ENCODE measurements at places on chromosomes 2 and 18.

- no peaks in the 10 kb centered on the region for H3K27me3 ChIP-seq
- no peaks in the 10 kb centered on the region for H3K4me1 ChIP-seq
- H3K36me3 ChIP-seq: no peaks in the 10 kb centered on the region
- H3K27ac ChIP-seq: no peak overlapping the region
- no peak for DNase-seq
These were observed 360.5 kb downstream of the SOX11 start for GRCh38 chr2:6052649-6053048.

DNA sequence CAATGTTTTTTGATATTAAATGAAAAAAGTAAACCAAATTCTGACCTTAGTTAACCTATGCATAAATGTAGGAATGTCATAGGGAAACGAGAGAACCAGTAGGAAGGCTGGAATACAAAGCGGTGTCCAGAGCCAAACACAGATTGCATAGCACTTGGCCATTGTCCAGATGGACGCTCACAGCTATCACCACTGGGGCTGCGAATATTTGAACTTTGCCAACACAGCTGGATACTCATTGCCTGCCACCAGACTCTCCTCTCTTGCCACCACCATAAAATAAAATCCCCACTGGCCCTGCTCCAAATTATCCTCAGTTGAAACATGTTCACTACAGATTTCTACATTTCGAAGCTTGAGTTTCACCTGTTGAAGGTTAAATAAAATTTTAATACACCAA is 159.3 kb upstream of the GULP1 start:
- DNase-seq: no peak
- no peak overlapping the region for H3K4me3 ChIP-seq
- H3K36me3 ChIP-seq: no peaks in the 10 kb centered on the region
- no peaks in the 10 kb centered on the region for H3K4me1 ChIP-seq
- no peaks in the 10 kb centered on the region for H3K27me3 ChIP-seq

- no peaks in the 10 kb centered on the region for H3K27me3 ChIP-seq
- H3K4me1 ChIP-seq: no peaks in the 10 kb centered on the region
- no peak overlapping the region for H3K27ac ChIP-seq
- DNase-seq: no peak
- no peak overlapping the region for H3K4me3 ChIP-seq
These were observed 39.1 kb upstream of the MAPRE2 start for GRCh38 chr18:35002120-35002519.

GRCh38 chr2:165122521-165122920 is 81.3 kb downstream of the SCN3A start:
- H3K4me1 ChIP-seq: no peaks in the 10 kb centered on the region
- no peak overlapping the region for H3K4me3 ChIP-seq
- DNase-seq: no peak
- H3K27me3 ChIP-seq: no peaks in the 10 kb centered on the region

DNA sequence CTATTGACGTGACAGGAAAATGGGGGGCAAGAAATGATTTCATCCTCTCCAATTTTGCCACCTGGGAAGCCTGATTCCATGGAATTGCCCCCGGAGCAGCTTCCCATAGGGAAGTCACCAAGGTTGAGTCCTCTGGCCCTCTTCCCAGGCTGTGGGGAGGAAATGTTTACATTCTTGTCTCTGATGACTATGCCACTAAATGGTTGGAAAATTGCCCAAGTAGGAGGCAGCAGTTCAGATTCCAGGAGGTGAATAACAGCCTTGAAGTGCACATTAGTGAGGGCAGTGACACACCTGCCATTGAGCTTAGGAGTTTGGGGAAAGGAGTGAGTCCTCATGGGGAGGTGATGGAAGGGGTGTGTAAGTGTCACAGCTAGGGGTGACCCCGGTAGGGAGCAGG is 449.2 kb upstream of the DCC start:
- no peak overlapping the region for H3K4me3 ChIP-seq
- no peaks in the 10 kb centered on the region for H3K27me3 ChIP-seq
- no peaks in the 10 kb centered on the region for H3K4me1 ChIP-seq
- no peaks in the 10 kb centered on the region for H3K36me3 ChIP-seq

DNA sequence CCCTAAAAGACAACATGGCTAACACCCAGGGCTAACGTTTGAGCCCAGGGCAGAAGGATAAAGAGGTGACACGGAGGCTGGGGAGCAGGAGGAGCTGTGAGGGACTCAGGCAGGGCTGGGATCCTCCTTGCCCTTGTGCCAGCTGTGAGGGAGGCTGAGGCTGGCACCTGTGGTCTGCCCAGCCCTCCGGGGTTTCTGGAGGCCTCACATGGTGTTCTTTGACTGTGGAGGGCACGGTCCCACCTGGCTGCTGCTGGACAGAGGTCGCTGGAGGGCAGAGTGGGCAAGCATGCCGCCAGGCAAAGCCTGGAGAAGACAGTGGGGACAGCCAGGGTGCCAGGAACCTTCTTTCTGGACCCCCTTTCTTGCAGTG is 26.8 kb upstream of the CNNM3 start:
- no peaks in the 10 kb centered on the region for H3K36me3 ChIP-seq
- H3K4me1 ChIP-seq: no peaks in the 10 kb centered on the region
- H3K27me3 ChIP-seq: no peaks in the 10 kb centered on the region
- H3K4me3 ChIP-seq: no peak overlapping the region

DNA sequence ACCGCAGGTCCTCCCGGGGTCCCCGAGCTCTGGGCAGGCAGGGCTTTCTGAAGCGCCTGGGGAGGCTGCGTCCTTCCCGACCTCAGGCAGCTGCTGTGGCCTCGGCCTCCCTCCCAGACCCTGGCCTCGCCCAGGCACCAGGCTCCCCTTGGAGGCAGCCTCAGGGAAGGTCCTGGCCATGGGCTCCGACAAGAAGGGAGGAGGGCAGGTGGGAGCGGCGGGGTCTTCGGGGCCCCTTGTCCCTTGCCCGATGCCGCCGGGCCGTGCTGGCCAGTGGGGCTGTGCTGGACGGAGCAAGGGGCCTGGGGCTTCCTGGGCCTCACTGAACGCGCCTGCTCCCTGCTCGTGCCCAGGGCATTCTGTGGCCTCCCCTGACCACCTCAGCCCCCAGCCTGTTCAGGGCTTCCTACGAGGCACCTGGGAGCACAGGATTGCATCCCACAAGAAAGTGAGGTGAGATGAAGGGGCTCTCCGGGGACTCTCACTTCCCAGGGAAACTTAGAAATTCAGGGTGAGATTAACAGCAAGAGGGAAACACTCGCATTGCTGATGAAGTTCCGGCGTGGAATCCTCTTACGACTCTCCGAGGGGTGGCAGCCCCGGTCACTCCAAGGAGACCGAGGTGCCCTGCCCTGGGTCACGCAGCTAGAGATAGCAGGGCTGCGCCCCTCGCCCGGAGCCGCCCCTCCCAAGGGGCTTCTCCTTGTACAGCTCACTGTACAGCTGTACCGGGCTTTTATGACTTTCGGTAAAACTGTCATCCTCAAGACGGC is 778 bp downstream of the MFSD2B start:
- H3K36me3 ChIP-seq: no peaks in the 10 kb centered on the region
- H3K4me1 ChIP-seq: peaks cover 11% of the 10 kb centered on the region
- no peak overlapping the region for H3K4me3 ChIP-seq
- no peak overlapping the region for H3K27ac ChIP-seq
- peaks cover 27% of the 10 kb centered on the region for H3K27me3 ChIP-seq
- DNase-seq: no peak

- no peak for DNase-seq
- no peak overlapping the region for H3K27ac ChIP-seq
- H3K36me3 ChIP-seq: no peaks in the 10 kb centered on the region
- no peak overlapping the region for H3K4me3 ChIP-seq
- no peaks in the 10 kb centered on the region for H3K4me1 ChIP-seq
These were observed 34.1 kb downstream of the KIF5C start for GRCh38 chr2:148909114-148909513.

DNA sequence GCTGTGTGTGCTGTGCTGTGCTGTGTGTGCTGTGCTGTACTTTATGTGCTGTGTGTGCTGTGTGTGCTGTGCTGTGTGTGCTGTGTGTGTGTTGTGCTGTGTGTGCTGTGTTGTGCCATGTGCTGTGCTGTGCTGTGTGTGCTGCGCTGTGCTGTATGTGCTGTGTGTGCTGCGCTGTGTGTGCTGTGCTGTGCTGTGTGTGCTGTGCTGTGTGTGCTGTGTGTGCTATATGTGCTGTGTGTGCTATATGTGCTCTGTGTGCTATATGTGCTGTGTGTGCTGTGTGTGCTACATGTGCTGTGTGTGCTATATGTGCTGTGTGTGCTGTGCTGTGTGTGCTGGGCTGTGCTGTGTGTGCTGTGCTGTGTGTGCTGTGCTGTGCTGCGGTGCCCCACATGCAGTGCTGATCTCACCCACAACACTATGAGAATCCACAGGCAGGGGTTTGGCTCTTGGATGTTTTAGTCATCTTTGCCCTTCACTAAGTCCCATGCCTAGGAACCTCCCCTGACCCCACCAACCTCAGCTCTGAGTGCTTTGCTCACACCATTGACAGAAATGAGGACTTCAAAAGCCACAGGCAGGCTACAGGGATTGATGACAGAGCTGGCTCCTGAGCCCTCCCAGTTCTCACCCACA is 30.5 kb upstream of the MAL start:
- no peaks in the 10 kb centered on the region for H3K36me3 ChIP-seq
- no peaks in the 10 kb centered on the region for H3K4me1 ChIP-seq
- H3K4me3 ChIP-seq: no peak overlapping the region
- peaks cover 13% of the 10 kb centered on the region for H3K27me3 ChIP-seq

- H3K36me3 ChIP-seq: no peaks in the 10 kb centered on the region
- no peaks in the 10 kb centered on the region for H3K27me3 ChIP-seq
- no peak for DNase-seq
- H3K4me3 ChIP-seq: no peak overlapping the region
- H3K4me1 ChIP-seq: no peaks in the 10 kb centered on the region
- H3K27ac ChIP-seq: no peak overlapping the region
These were observed 10.8 kb downstream of the DSG2 start for GRCh38 chr18:31508781-31509180.

GRCh38 chr18:35592298-35592697 is 10.8 kb downstream of the GALNT1 start:
- H3K36me3 ChIP-seq: no peaks in the 10 kb centered on the region
- DNase-seq: no peak
- no peaks in the 10 kb centered on the region for H3K4me1 ChIP-seq
- H3K27ac ChIP-seq: no peak overlapping the region
- H3K27me3 ChIP-seq: no peaks in the 10 kb centered on the region

GRCh38 chr2:167749660-167750059 is 497.7 kb downstream of the STK39 start:
- no peaks in the 10 kb centered on the region for H3K4me1 ChIP-seq
- no peak overlapping the region for H3K27ac ChIP-seq
- no peak overlapping the region for H3K4me3 ChIP-seq
- no peak for DNase-seq
- H3K36me3 ChIP-seq: no peaks in the 10 kb centered on the region

GRCh38 chr2:40261042-40261441 is 190.8 kb downstream of the SLC8A1 start:
- no peak overlapping the region for H3K4me3 ChIP-seq
- DNase-seq: no peak

- H3K4me3 ChIP-seq: no peak overlapping the region
- H3K36me3 ChIP-seq: no peaks in the 10 kb centered on the region
- no peak for DNase-seq
- no peaks in the 10 kb centered on the region for H3K4me1 ChIP-seq
These were observed 47.6 kb upstream of the MSH6 start for GRCh38 chr2:47735136-47735869.

- H3K27ac ChIP-seq: no peak overlapping the region
- no peaks in the 10 kb centered on the region for H3K4me1 ChIP-seq
- no peaks in the 10 kb centered on the region for H3K27me3 ChIP-seq
- DNase-seq: no peak
- H3K36me3 ChIP-seq: no peaks in the 10 kb centered on the region
These were observed 322.2 kb downstream of the SLC8A1 start for GRCh38 chr2:40129725-40130124.

GRCh38 chr2:237092506-237092905 is 6.8 kb downstream of the COPS8 start:
- peaks cover 3% of the 10 kb centered on the region for H3K4me1 ChIP-seq
- DNase-seq: no peak
- no peaks in the 10 kb centered on the region for H3K27me3 ChIP-seq
- H3K4me3 ChIP-seq: no peak overlapping the region
- H3K36me3 ChIP-seq: peaks cover 71% of the 10 kb centered on the region

DNA sequence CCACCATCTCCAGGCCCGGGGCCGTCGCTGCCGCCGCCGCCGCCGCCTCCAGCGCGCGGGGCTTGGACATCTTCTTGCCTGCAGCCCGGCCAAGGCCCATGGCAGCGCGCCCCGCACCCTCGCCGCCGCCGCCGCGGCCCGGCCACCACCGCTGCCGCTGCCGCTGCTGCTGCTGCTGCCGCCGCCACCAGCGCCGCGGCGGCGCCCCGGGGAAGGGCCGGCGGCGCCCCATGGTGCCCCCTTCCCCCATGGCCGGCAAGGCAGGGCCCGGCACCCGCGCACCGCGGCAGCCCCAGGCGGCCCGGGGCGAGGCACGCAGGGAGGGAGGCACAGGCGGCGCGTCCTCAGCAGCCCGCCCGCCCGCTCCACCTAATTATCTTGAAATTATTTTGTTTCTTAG is 3057.4 kb downstream of the RPIA start:
- H3K27me3 ChIP-seq: no peaks in the 10 kb centered on the region
- no peak overlapping the region for H3K27ac ChIP-seq
- H3K4me3 ChIP-seq: no peak overlapping the region
- H3K36me3 ChIP-seq: no peaks in the 10 kb centered on the region
